ENCODE measurements at places on chromosomes 13 and 19. TPM values are rescaled to one million over a fixed set of nuclear protein-coding genes. Genes with fewer than 3 reads are reported as not detected.

Gene CD79A
- 0.48 TPM for total RNA-seq

Gene ZNF675
- 6.3 TPM for total RNA-seq

Gene BRME1
- under 0.01 TPM for total RNA-seq

Gene ZNF546
- total RNA-seq = 1.5 TPM

Gene EDNRB
- under 0.01 TPM for total RNA-seq

Gene HSH2D
- total RNA-seq = 0.96 TPM

Gene ZNF440
- total RNA-seq = 9.6 TPM

Gene C5AR2
- not detected for total RNA-seq

Gene ZNF296
- total RNA-seq = 0.48 TPM

Data from tracheal epithelial cell (primary cell).